Heart right ventricle (tissue), 16 donors: ENCODE measurements at places on chromosomes 1 and 21. TPM values are rescaled to one million over a fixed set of nuclear protein-coding genes. Genes with fewer than 3 reads are reported as not detected.

The RIMS3 gene
- polyA plus RNA-seq = 0.22 TPM

DNA sequence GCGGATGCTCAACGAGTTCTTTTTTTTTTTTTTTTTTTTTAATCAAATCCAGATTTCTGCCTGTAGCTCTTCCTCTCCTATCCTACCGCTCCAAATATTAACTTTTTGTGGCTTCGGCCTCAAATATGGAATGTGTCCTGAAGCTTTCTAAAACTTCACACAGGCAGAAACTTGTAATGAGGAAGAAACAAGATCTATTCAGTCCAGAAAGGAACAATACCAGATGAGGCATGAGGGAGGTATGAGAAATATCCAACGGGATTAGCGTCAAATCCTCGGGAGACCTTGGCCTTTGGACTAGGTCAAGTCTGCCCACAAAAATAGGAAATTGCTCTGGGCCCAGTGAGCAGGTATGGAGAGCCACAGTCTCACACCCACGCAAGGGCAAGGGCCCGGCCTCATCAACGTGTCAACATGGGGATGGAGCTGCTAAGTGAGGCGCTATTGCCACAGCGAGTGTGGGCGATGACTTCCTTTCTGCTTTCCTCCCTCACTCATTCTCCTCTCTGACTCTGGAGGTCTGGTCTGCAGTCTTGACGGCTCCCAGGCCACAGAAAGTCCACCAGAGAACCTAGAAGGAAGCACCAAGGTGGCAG, 66.6 kb downstream of the BCAR3 start:
- H3K4me1 ChIP-seq = peaks cover 67% of the 10 kb centered on the region
- no peaks in the 10 kb centered on the region for H3K36me3 ChIP-seq
- H3K27ac ChIP-seq = peak overlapping the region; percentile 72
- H3K4me3 ChIP-seq = no peak overlapping the region
- no peaks in the 10 kb centered on the region for H3K27me3 ChIP-seq
- no peak for DNase-seq

GRCh38 chr1:4001461-4001860, 101.4 kb upstream of the C1orf174 start:
- H3K27me3 ChIP-seq = peaks cover 52% of the 10 kb centered on the region
- no peak overlapping the region for H3K27ac ChIP-seq
- no peaks in the 10 kb centered on the region for H3K36me3 ChIP-seq

DNA sequence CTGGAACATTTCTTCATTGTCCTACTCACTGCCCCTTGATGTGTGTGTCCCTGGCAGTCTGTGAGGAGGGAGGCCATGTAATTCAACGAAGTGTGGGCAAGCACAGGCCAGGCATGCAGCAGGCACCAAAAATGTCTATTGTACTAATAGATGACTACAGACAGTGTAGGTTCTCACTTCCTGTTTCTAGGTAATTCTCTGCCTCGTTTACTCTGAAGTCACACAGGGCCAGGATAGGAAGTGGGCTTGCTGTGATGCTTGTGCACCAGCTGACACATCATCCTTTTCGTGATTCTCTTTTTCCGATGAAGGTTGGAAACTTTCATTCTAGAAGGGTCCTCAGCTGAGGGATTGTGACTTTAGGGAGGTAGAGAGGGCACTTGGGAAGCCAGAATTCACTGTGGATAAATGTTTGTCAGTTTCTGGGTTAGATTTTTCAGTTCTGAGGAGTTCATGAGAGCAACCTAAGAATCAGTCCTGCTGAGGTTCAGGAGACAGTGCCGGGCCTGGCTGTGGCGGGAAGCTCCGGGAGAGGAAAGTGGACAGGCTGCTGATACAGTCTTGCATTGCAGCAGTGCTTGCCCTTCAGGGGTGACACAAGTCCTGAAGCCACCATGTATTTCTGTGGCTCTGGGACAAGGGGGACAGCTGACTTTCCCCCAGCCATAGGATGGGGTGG, 4.3 kb upstream of the CSF1 start:
- no peak overlapping the region for H3K4me3 ChIP-seq
- H3K36me3 ChIP-seq = no peaks in the 10 kb centered on the region
- H3K4me1 ChIP-seq = peaks cover 57% of the 10 kb centered on the region
- no peak overlapping the region for H3K27ac ChIP-seq
- no peak for DNase-seq
- H3K27me3 ChIP-seq = no peaks in the 10 kb centered on the region

DNA sequence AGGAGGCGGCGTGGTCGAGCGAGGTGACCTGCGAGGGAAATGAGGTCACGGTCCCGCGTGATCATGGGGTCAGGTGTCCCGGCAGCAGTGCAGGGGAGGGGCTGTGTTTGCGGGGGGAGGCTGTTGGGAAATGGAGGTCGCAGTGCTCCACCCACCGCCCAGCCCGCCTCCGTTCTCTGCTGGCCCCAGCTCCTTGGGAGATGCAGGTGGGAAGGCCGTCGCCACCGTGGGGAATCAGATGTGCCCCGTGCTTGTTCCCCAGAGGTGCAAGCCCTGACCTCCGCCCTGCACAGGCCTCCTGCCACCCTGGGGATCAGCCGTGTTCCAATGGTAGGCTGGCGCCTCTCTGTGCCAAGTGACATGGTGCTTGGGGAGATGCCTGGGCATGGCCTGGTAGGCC, 95.7 kb downstream of the PRDM16 start:
- DNase-seq = no peak
- peaks cover 3% of the 10 kb centered on the region for H3K27me3 ChIP-seq
- no peak overlapping the region for H3K27ac ChIP-seq
- H3K4me1 ChIP-seq = peaks cover 32% of the 10 kb centered on the region

- H3K4me3 ChIP-seq = no peak overlapping the region
- DNase-seq = no peak
- H3K36me3 ChIP-seq = no peaks in the 10 kb centered on the region
- no peaks in the 10 kb centered on the region for H3K27me3 ChIP-seq
- no peaks in the 10 kb centered on the region for H3K4me1 ChIP-seq
- H3K27ac ChIP-seq = no peak overlapping the region
Observed at GRCh38 chr1:241172486-241172885, 184.5 kb downstream of the RGS7 start.

DNA sequence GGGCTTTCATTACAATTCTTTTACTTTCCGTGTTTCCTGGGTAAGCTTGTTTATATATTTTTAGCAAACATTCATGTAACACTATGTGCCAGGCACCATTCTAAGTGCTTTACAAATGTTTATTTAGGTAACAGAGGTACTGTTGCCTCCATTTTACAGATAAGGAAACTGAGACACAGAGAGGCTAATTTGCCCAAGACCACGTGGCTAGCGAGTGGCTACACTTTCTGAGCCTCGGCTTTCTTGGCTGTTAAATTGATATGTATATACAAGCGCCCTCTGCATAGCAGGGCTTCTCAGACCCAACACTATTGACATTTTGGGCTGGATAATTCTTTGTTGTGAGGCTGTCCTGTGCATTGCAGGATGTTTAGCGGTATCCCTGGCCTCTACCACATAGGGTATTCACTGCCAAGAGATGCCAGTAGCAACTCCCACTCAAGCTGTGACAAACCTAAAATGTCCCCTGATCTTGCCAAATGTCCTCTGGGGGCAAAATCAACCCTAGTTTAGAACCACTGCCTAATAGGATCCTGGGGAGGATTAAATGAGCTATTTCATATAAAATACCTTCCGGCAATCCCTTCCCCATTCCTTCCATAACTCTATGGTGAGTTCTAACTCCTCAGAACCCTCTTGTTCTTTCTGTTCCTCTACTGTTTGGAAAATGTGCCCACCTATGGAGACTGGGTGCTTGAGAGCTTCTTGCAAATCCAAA, 17.2 kb upstream of the ID3 start:
- peaks cover 59% of the 10 kb centered on the region for H3K4me1 ChIP-seq
- peak overlapping the region; percentile 84 for H3K27ac ChIP-seq
- no peaks in the 10 kb centered on the region for H3K36me3 ChIP-seq
- no peak for DNase-seq
- H3K27me3 ChIP-seq = no peaks in the 10 kb centered on the region
